Left cardiac atrium (tissue), 4 donors: ENCODE measurements at places on chromosomes 3 and 15.

- no peak for DNase-seq
Observed at GRCh38 chr3:55297245-55297644, 189.9 kb downstream of the WNT5A start.

GRCh38 chr3:188126276-188126675, 27.7 kb upstream of the LPP start:
- no peak for DNase-seq

DNA sequence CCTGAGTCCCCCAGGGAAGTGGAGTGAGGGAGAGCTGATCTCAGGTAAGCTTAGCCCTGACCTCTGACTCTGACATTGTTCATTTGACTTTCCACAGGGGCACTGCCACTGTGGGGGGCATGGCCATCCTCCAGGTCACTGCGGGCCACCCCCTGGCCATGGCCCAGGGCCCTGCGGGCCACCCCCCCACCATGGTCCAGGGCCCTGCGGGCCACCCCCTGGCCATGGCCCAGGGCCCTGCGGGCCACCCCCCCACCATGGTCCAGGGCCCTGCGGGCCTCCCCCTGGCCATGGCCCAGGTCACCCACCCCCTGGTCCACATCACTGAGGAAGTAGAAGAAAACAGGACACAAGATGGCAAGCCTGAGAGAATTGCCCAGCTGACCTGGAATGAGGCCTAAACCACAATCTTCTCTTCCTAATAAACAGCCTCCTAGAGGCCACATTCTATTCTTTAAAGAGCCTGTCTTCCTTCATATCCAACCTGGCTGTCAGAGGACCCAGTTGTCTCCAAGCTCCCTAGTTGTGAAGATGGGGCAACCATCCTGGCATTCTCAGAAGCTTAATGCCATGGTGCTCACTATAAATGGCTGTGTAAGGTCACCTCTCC, 1.9 kb upstream of the DISP2 start:
- DNase-seq = no peak

- DNase-seq = peak; percentile 10
Observed at GRCh38 chr15:68211656-68212320, 6.7 kb upstream of the CALML4 start.

DNA sequence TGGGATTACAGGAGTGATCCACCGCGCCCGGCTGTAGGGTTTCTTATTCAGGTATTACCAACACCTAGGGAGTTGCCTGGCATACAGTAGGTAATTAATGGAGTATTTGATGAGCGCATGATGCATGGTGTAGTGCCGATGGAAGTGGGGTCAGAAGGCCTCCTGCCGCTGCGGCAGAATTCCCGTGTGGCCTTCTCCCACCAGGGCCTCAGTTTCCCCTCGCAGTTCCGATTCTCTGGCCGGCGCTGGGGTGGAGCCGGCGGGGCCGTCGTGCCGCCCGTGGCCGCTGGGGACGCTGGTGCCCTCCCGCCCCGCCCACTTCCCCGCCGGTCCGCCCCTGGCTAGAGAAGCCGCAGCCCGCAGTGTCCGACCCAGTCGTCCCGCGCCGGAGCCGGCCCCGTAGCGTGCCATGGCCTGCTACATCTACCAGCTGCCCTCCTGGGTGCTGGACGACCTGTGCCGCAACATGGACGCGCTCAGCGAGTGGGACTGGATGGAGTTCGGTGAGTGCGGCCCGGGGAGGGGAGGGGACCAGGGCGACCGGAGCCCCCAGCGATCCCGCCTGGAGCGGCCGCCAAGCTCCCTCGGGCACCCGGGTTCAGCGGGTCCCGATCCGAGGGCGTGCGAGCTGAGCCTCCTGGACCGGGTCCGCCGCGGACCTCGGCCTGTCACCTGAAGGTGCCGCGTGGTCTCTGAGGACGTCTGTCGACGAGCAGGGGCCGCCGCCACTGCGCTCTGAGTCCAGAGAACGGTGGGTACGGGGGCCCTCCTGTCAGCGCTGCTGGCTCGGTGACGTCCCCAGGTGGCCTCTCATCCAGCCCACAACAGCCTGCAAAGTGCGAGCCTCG, at the start of gene IRAK2:
Gene IRAK2 (plus strand): TSS at position 374 of the 848 bp plus-strand sequence. CDS start 36 bp downstream, at position 410.
- peak; percentile 84 for DNase-seq

GRCh38 chr3:184806567-184807271, 5.2 kb upstream of the VPS8 start:
- DNase-seq = no peak
